BE2C (cell line): ENCODE measurements at places on chromosomes 16 and 17.

DNA sequence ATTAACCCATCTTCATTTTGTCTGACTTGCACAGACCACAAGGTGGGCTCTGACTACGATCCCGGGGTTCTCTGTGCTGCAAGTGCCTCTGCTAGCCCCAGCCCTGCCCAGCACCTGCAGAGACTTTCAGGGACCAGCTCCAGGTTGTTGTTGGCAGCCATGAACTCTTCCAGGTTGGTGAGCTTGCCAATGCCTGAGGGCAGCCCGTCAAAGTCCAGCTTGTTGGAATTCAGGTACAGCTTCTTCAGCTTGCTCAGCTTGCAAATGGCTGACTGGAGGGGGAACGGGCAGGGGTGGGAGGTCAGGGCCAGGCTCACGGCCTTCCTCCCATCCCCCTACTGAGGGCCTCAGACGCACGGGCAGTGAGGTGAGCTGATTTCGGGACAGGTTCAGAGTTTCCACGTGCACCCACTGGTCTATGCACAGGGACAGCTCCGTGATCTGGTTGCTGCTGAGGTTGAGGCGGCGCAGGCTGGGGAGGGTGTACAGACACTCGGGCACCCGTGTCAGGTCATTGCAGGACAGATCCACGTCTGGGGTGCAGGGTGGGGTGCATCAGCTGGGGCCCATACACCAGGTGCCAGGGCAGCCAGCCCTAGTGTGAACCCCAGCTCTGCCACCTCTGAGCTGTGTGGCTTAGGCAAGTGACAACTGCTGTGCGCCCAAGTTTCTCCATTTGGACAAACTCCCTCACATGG lies 5.2 kb downstream of the FLII start:
- no peak for DNase-seq

GRCh38 chr16:57589374-57589773 lies 39.1 kb upstream of the ADGRG1 start:
- no peak for DNase-seq

- DNase-seq: no peak
Observed at GRCh38 chr16:86101897-86102157, 202.9 kb downstream of the IRF8 start.

DNA sequence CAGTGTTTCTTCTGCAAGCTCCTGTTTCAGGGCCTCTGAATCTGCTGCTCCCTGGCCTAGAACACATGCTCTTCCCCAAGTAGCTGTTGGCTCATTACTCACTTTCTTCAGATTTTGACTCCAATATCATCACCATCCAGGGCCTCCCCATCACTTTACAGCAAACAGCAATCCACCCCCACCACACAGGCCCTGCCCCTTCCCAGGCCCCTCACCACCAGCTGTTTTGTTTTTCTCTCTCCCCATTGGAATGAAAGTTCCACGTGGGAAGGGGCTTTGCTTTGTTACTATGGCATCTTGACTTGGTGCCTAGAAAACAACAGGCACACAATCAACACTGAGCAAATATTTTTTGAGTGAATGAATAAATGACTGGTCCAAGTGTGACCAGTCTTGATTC lies 4.0 kb downstream of the TMEM170A start:
- DNase-seq: no peak

GRCh38 chr17:22090263-22090935 lies 398.1 kb downstream of the KCNJ18 start:
- DNase-seq: no peak

DNA sequence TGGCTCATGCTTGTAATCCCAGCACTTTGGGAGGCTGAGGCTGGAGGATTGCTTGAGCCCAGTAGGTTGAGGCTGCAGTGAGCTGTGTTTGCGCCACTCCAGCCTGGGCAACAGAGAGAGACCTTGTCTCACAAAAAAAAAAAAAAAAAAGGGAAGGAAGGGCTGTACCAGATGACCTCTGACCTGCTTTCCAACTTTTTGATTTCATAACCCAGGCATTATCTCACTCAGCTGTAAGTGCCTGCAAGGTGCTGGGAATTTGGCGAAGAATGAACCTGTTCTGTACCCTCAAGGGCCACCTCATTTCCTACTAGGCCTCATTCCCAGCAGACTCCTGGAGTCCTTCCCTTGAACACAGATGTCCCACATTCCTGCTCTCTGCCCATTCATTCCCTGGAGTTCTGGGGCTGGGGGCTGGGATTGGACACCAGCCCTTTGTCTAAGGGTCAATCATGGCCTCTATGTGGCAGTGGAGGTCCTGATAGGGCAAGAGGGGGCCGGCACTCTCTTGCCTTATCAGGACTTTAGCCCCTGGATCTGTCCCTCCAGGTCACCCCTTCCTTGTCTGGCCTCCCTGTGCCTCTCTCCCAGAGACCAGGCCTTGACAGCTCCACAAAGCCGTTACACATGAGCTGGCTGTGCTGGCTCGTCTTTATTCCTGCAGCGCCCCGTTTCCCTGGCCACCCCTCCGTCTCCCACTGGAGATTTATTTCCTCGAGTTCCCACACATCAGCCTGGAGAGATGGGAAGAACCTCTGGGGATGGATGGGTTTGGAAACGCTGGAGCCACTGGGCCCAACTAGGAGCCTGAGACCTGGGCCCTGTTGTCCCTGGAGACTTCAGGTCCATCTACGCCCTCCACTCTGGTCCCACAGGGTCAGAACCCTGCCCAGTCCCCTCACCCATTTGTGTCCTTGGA lies 821 bp upstream of the GFAP start:
- DNase-seq: no peak

- peak; percentile 88 for DNase-seq
Observed at GRCh38 chr17:43846221-43846712, 709 bp upstream of the CD300LG start.

GRCh38 chr17:21090902-21091618 lies 35.7 kb upstream of the DHRS7B start:
- DNase-seq: no peak

DNA sequence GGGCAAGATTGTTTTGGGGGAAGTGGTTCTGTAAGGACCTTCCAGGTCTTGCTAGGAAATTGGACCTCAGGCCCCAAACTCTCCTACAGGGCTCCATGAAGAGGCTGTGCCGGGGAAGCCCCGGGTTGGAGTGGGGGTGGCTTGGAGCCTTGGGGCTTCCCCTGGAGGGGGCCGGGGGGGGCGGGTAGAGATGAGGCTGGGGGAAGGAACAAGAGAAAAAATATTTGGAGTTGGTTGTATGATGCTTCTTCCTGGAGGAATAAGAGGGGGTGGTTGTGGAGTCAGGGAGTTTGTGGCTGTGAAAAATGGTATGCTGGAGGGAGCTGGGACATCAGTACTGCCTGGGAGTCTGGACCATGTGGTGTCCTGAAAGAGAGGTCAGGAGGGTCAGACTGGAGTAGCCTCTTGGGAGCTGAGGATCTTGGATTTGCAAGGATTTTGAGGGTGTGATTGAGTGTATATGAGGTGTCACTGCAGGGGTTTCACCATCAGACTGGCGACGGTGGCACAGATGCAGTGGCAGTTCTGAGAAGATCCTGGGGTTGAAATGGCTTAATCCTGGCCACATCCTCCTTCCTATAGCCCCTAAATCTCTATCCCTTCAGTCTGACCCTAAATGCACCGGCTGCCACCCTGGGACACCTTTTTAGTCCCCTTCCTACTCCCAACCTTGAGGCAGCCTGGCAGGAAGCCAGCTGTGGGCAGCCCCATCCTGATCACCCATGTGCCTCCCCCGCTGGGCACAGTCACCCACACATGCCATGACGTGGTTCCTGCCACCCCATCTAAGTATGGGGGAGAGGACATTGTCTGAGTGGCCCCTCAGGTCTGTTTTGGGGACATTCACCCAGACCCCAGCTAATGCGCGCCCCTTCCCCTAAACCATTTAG lies 10.9 kb downstream of the RARA start:
- DNase-seq: no peak

GRCh38 chr17:42174126-42174783 lies 6.7 kb downstream of the KCNH4 start:
- no peak for DNase-seq

DNA sequence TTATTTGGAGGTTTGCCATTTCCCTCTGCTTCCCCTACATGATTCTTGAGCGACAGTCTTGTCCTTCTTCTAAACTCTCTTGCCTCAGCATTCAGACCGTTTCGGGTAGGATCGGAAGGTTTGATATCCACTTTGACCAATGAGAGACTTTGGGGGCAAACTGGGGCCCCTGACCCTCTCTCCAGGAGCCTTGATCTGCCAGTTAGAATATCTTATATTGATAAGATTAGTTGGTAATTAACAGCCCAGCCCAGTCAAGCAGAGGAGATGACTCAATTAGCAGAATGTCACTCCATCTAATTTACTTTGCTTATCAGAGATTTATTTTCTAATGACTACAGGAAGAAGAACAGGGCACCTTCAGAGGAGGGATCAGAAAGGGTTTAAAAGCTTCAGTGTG lies 532.8 kb downstream of the XYLT1 start:
- no peak for DNase-seq

DNA sequence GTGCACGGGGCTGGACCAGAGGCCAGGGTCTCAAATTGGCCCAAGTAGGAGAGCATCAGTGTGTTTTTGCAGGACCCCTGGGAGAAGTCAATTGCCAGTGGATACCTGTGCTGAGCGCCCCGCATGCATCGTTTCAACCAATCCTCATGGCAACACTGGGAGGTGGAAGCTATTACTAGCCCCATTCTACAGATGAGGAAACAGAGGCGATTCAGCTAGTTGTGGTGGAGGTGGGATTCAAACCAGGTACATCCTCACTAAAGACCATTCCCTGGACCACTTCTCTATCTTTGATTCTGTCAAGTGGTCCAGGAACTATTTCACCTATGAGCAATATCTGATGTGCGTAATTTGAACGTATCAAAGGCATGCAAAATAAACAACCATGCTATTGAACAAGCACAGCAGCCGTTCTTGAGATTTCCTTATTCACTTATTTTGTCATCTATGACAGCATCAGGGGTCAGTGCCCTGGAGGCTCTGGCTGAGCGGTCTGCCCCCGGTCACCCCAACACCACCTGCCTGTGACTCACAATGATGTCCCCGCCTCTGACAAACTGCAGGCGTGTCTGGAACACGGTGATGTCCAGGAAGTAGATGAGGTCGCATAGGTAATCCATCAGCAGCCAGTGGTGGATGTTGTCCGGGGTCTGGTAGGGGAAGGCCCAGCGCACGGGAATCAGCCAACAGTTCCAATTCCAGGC lies 54.0 kb downstream of the CNGB1 start:
- no peak for DNase-seq

- no peak for DNase-seq
Observed at GRCh38 chr17:41420134-41420533, 4.3 kb downstream of the KRT37 start.

GRCh38 chr17:50689251-50689650 lies 18.5 kb downstream of the ANKRD40 start:
- DNase-seq: peak; percentile 51

DNA sequence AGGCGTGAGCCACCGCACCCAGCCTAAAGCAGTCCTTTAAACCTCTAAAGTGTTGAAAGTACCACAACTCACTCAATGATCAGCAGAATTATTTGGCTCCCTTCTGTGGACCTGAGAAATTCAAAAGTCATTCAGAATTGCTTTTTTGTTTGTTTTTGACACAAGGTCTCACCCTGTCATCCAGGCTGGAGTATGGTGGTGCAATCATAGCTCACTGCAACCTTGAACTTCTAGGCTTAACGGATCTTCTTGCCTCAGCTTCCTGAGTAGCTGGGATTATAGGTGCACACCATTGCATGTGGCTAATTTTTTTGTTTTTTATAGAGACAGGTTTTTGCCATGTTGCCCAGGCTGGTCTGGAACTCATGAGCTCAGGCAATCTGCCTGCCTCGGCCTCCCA lies 44.3 kb downstream of the TRAF4 start:
- DNase-seq: no peak

GRCh38 chr17:69874175-69874670 lies 200.8 kb upstream of the KCNJ16 start:
- no peak for DNase-seq

GRCh38 chr16:23914946-23915530 lies 79.3 kb downstream of the PRKCB start:
- no peak for DNase-seq

DNA sequence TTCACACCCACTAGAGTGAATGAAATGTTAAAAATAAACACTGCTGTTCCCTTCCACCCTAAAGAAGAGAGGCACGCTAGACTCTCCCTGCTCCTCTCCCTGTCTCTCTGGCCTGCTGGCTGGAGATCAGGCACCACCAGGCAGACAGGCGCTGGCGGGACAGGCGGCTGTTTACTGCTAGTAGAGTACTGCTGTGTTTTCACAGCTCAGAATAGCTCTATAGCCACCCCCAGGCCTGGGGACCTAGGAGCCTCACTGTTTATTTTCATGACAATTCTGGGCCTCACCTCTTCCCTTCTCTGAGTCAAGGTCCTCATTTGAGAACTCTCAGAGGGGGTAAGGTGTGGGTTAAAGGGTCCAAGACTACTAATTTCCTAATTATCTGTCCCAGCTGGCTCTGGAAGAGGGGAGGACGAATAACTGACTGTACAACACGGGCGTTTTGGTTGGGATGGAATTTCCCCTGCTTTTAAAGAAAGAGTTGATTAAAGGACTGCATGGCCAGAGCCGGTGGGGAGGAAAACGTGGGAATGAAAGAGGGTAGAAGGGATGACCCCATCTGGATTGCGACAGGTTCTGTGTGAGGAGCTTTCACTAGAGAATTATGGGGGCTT lies 9.0 kb upstream of the G6PC1 start:
- DNase-seq: no peak

DNA sequence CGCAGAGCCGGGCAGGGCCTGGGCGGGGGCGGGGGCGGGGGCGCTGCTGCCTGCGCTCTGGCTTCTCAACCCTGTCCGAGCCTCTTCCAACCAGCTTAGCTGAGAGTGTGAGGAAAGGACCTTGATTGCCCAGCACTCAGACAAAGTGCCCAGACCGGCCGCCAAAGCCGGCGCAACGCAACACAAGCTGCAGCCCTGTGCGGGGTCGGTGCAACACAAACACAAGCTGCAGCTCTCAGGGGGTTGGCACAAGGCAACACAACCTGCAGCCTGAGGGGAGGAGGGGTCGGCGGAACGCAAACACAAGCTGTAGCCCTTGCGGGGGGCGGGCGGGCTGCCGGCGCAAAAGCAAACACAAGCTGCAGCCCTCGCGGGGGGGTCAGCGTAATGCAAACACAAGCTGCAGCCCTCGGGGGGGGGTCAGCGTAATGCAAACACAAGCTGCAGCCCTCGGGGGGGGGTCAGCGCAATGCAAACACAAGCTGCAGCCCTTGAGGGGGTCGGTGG lies 60.0 kb downstream of the KLHDC4 start:
- DNase-seq: no peak

GRCh38 chr16:86578061-86578599 lies at the start of gene FOXL1:
Gene FOXL1, plus strand, starts transcription at chr16:86578549. Its CDS starts 175 bp downstream, at chr16:86578724.
- DNase-seq: no peak

DNA sequence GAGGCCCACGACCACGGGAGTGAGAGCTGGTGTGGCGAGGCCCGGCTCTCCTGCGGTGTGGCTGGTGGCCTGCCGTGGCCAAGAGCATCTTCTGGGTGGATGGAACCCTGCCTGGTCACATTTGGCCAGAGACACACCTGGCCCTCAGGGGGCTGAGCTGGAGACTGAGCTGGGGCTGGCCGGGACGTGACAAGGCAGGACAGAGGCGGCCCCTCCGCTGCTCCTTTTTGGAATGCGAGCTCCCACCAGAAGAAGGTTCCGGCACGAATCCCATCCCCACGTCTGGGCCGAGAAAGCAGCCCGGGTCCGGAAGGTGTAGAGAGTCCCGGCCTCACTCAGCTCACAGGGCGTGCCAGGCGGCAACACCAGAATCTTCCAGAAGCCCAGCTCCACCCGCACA lies 26.0 kb upstream of the CHMP6 start:
- DNase-seq: no peak
